ENCODE measurements at places on chromosomes 2 and 18.
A peak's percentile ranks its signal among the peaks of the same experiment; 100 is the strongest.

DNA sequence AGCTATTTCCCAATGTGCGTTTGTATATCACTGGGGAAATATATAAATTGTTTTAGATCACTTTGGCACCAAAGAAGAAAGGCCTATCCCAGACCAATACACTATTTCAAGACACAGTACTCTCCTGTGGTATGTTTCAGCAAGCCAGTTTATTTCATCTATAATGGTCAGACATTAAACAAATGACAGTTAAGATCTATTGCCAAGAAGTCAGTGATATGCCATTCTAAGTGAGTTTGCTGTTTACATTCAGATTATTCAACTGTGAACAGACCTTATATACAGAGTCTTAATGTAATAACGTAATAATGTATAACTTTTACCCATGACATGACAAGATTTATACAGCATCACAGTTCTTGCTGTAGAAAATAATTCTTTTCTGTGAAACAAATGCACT lies 352.7 kb downstream of the CDH7 start:
- DNase-seq: no peak

DNA sequence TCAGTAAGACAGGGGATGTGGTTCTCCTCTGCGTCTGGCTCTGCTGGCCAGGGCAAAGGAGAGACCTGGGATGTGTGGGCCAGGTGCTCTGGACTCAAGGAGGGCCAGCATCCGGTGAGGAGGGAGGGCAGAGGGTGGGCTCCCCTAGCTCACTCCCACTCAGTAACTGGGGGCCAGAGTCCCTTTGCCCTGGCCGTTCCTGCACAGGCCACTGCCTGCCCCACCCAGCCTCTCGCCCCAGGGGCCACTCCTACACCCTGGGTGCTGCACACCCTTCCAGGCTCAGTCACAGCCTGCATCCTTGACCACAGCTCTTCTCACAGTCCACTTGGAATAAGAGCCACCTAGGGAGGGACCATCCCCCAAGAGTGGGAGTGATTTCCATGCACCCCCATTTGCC lies 41.0 kb downstream of the SNED1 start:
- no peak for DNase-seq

GRCh38 chr2:187075199-187075635 lies 226.2 kb upstream of the ZSWIM2 start:
- no peak for DNase-seq

GRCh38 chr2:61438670-61439069 lies 32.2 kb downstream of the USP34 start:
- DNase-seq: no peak

- no peak for DNase-seq
Observed at GRCh38 chr2:133266926-133267590, 301.2 kb downstream of the NCKAP5 start.

DNA sequence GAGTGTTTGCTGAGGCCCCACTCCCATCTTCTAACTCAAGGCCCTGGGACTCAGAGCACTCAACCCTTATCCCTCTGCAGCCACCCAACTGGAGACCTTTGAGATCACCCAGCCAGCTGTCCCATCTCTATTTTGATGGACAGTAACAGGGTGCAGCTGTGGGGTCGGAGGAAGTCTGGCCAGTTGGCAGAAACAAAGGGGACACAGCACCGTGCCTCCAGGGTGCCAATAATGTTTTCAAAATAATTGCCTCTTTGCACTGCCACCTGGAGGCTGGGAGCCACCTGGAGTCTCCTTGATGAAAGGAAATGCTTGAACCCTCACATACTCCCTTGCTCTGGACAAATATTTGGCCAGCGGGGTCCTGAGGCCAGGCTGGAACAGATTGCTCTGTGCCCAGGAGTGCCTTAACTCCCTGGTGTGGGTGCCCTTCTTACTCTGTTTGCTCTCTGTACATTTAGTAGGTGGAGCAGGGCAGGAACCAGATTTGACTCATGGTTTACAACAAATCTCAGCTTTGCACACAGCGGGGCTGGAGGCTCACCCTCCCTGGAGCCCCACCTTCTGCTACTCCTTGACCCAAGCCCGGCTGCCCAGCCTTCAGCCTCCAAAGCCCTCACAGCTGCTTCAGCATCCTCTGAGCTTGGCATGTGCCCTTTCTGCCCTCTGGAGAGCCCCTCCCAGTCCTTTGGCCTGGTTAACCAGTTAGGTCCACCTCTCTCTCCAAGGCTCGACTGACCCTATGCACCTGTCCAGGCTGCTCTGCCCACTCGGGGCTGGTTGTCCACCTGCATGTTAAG lies 17.2 kb downstream of the MAL start:
- no peak for DNase-seq

DNA sequence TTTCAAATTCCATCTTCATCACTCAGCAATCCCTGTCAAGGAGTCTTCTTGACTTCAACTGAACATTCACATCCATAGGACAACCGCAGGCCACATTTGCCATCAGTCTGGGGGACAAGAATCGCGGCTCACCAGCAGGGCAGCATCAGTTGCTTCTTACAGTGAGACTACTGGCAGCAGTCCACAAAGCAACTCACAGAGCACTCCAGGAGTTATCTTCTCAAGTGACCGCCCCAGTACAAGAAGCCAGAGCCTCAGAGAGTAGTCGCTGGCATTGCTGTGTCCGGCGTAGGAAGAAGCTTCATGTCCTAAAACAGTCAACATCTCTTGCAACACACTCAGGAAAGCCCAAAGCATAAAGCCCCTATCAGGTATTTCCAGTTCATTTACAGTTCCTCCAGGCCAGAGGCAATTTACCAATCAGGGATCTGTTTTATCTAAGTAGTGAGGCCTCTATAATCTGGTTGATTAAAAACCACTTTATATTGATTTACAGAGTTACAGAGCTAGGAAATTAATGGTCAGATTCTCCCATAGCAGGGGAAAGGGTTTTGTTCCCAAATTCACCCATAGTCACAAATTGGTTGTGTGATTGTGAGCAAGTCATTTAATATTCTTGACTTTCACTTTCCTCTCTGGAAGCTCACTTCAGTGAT lies 177.3 kb downstream of the NBAS start:
- DNase-seq: no peak

GRCh38 chr2:170365686-170366085 lies 187.7 kb downstream of the MYO3B start:
- no peak for DNase-seq

- no peak for DNase-seq
Observed at GRCh38 chr2:102229141-102229769, 42.4 kb downstream of the IL1RL2 start.

DNA sequence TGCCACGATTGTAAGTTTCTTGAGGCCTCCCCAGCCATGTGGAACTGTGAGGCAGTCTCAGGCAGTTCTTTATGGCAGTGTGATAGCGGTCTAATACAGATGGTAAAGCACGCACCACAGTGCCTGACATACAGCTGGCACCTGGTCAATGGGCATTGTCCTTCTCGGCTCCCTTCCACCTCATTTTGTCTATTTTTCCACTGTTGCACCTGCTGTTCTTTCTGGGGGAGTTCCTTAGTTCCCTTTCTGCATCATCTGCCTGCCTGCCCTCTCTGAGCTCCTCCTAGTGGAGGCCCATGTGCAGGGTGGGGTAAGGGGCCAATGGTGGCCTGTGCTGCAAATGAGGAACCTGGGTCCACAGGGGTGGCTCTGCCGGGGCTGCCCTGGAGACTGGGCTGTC lies 157.6 kb downstream of the LPIN1 start:
- peak; percentile 87 for DNase-seq

DNA sequence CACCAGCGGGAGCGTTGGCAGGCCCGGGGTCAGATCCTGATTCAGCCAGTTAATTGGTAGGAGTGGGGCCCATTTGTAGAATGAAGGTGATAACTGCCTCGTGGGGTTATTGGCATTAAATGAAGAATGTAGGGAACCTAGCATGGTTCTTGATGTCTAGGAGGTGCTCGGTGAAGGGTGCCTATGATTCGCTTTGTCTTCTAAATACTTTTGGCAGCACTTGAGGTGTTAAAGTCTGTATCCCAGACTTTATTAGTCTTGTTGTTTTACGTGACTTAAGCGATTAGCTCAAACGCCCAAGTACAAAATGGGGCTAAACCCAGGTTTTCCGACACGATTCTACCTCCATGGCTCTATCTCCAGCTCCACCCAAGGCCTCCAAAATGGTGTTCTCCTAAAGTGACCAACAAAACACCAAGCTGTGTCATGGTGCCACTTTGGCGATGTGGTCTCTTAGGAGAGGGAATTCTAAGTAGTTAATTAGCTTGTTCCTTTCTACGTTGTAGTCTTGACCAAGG lies 980 bp upstream of the PPP4R1 start:
- DNase-seq: no peak

DNA sequence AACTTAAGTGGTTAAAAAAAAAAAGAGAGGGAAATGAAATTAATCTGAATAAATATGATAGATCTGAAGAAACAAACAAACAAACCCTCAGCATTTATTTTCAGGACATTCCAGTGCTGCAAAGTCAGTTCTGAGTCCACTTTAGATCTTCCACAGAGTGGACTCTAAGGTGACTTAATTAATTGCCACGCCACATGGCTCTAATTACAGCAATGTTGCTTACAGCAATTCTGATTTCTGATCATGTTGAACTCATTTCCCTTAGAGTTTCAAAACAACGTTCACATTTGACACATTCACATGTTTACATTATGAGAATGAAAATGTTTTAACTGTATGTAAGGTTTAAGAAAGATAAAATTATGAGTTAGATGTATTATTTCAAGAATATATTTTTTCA lies 38.6 kb upstream of the RASGRP3 start:
- no peak for DNase-seq

DNA sequence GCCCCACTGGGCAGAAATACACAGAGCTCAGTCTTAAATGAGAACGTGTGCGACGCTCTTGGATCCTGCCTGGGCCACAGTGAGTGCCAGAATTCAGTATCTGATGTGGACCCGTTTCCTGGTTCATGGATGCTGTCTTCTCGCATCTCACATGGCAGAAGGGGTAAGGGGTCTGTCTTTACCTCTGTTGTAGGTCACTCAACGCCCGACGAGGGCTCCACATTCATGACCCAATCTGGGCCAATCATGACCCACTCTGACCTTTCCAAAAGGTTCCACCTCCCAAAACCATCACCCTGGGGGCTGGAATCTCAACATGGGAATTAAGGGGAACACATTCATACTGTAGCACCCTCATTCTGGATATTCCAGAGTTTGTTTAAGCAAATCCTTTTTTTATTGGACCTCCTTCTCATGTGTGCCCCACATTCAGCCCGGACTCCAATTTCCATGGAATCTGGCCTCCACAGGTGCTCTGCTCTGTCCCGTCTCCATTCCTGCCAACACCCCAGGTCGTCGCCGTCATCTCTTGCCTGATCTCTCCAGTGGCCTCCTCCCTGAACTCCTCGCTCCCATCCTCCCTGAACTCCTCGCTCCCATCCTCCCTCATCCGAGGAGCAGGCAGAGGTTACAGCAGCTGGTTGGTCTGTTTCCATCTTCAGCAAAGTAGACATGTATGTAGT lies 78.9 kb upstream of the OTOS start:
- DNase-seq: no peak

DNA sequence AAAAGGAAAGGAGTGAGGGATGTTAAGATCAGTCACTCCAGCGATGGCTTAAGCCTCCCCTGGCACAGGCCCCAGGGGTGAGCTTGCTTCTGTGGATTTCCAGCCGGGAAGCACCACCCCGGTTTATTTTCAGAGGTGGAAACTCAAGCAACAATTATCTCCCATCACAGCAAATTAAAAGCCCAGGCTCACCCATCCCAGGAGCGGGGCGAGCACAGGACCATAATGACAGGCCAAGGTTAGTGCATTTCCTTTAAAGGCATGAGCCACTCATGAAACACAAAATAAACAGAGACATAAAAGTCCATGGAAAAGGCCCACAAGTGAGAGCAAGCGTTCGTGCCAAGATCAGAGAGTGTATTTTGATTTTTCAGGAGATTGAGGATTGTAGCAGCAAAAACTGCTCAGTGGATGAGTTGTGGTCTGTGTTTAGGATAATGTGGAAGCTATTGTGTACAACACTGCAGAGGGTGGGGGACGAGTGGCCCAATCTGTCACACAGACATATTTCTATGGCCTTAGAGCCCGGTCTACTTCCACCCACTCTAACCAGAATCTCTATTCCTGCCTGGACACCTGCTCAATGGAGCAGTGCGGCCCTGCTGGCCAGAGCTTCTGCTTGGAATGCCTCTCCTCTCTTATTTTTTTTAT lies 111.4 kb upstream of the CDC42EP3 start:
- DNase-seq: no peak
